ENCODE measurements at places on chromosomes 3 and 15. TPM values are rescaled to one million over a fixed set of nuclear protein-coding genes. Genes with fewer than 3 reads are reported as not detected.

Gene SLC22A13
- 0.73 TPM for total RNA-seq

GRCh38 chr3:27633224-27633545 lies 88.9 kb downstream of the EOMES start:
- peak; percentile 46 for DNase-seq

GRCh38 chr15:100651253-100651652 lies 48.9 kb downstream of the ASB7 start:
- peak; percentile 16 for DNase-seq

- no peak for DNase-seq
Observed at GRCh38 chr15:68303134-68303533, 25.6 kb downstream of the FEM1B start.

GRCh38 chr15:92541291-92542200 lies 114.0 kb downstream of the FAM174B start:
- DNase-seq = no peak

Gene MESP2
- total RNA-seq = 1.3 TPM

GRCh38 chr3:69339760-69340159 lies 46.1 kb downstream of the FRMD4B start:
- no peak for DNase-seq

GRCh38 chr15:78018445-78018844 lies 59.1 kb downstream of the TBC1D2B start:
- DNase-seq = no peak

GRCh38 chr3:100076731-100077529 lies 37.4 kb downstream of the FILIP1L start:
- peak; percentile 6 for DNase-seq

- DNase-seq = peak; percentile 20
Observed at GRCh38 chr3:21620511-21621155, 130.4 kb downstream of the ZNF385D start.

Gene SAMD7
- not detected for total RNA-seq

Gene CPLX3
- not detected for total RNA-seq

GRCh38 chr3:19972054-19972453 lies 25.2 kb downstream of the RAB5A start:
- peak; percentile 95 for DNase-seq

DNA sequence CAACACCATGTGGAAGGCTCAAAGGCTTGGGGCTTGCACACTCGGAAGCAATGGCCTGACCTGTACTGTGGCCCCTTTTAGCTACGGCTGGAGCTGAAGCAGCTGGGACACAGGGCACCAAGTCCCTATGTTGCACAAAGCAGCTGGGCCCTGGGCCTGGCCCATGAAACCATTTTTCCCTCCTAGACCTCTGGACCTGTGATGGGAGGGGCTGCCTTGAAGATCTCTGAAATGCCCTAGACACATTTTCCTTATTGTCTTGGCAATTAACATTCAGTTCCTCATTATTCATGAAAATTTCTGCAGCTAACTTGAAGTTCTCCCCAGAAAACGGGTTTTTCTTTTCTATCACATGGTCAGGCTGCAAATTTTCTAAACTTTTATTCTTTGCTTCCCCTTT lies 85.6 kb upstream of the ALDH1A3 start:
- no peak for DNase-seq

Gene ACKR2
- total RNA-seq = 1.3 TPM

- no peak for DNase-seq
Observed at GRCh38 chr3:8867646-8868045, 95.6 kb downstream of the RAD18 start.

Gene RUBCN
- 24.5 TPM for total RNA-seq

Gene RAF1
- 130 TPM for total RNA-seq

DNA sequence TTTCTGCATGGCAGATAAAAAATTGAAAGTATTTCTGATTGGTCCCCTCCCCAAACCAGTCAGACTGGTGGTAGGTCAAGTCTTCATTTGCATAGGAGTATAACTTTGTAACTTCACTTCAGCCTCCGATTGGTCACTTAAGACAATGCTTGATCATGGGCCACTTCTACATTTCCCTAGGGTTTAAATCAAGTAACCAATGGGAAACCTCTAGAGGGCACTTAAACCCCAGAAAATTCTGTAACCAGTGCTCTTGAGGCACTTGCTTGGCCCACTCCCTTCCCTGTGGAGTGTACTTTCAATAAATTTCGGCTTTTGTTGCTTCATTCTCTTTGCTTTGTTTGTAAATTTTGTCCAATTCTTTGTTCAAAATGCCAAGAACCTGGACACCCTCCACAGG lies 225.5 kb downstream of the ARPP21 start:
- no peak for DNase-seq

DNA sequence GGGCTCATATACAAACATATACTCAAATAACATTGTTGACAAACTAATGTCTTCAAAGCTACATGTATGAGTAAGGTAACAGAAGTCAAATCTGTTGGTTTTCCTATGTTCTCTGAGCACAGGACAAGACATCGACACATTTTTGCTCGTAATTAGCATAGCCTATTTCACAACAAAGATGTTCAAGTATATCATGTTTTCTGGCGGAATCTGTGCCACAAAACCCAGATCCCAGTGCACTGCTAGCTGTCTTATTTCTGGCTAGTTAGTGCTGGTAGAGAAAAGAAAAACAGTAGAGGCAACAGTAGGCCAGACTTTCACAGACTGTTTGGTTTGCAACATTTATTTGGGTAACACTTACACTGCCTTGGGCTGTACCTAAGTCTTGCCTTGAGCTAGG lies 51.2 kb downstream of the RUBCN start:
- DNase-seq = no peak

Gene PLA2G4D
- total RNA-seq = 0.17 TPM

DNA sequence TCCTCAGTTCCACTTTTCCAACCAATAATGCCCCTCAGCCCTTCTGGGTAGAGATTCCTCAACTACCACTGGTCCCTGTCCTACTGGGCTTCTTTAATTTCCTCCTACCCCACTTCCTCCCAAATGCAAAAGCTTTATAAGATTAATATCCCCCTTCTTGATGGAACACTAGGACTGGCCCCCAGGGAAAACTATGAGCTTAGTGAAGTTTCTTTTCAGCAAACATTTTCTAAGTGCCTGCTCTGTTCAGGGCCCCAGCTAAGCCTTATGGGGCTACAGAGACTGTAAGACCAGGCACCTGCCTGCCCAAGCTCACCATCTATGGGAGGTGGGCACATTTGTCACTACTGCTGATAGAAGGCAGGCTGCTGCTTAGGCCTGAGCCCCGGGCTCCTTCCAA lies 79.4 kb downstream of the RPLP1 start:
- DNase-seq = no peak

GRCh38 chr3:94011233-94011711 lies 17.1 kb downstream of the STX19 start:
- DNase-seq = no peak

GRCh38 chr3:98563661-98564281 lies 29.6 kb downstream of the CPOX start:
- DNase-seq = peak; percentile 81

Gene CLRN1
- total RNA-seq = not detected

GRCh38 chr3:52851348-52851747 lies 16.5 kb upstream of the MUSTN1 start:
- DNase-seq = peak; percentile 51

Gene CEP152
- 7.5 TPM for total RNA-seq

DNA sequence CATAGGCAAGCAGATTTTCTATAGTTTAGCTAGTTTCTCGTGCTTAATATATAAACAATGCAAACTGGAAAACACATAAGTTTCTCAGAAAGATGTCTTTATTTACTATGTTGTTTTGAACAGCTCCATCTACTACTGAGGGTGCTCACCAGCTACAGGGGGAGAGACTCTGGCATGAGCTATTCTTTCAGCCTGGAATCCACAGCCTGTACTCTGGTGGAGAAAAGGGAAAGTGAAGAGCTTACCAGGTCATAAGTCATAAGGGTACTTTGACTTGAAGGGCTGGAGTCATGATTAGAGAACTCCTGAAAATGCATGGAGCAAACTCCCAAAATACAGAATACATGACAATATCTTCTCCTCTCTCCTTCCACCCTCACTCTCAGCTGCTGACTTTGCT lies 4.4 kb upstream of the AVEN start:
- no peak for DNase-seq

GRCh38 chr3:174477491-174477890 lies 381.6 kb upstream of the NAALADL2 start:
- DNase-seq = no peak

Gene APOD
- not detected for total RNA-seq

Gene SLC12A1
- total RNA-seq = not detected

Gene ACTL6A
- 105 TPM for total RNA-seq

DNA sequence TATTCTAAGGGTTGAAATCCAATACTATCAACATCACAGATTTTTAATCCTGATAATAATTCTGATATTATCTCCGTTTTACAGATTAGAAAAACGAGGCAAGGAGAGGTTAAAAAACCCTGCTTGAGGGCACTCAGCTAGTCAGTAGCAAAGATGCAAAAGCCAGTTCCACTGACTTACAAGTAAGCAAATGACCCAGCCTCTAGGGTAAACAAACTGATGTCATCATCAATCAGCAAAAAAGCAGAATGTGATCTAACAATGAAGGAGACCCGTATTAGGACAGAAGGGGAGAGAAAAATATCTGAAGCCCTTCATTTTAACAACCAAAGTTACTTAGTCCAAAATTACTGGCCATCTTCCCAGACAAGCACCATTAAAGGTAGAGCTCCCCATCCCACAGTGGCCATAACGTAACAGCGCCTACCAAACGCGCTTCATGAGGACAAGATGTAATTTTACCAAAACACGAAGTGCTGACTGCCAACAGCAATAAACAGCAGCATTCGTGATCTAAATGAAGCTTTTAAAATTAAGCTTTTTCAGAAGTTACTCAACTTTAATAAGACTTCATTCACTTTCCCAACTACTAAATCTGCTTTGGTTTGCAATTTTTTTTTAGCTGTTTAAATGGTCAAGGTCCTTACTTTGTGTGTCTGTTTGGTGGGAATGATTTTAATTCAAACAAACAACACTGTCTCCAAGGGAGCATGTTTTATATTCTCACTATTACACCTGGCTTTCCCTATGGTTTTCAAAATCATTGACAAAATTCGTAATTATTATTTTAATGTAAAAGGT lies 176.6 kb downstream of the OSBPL10 start:
- DNase-seq = peak; percentile 32

DNA sequence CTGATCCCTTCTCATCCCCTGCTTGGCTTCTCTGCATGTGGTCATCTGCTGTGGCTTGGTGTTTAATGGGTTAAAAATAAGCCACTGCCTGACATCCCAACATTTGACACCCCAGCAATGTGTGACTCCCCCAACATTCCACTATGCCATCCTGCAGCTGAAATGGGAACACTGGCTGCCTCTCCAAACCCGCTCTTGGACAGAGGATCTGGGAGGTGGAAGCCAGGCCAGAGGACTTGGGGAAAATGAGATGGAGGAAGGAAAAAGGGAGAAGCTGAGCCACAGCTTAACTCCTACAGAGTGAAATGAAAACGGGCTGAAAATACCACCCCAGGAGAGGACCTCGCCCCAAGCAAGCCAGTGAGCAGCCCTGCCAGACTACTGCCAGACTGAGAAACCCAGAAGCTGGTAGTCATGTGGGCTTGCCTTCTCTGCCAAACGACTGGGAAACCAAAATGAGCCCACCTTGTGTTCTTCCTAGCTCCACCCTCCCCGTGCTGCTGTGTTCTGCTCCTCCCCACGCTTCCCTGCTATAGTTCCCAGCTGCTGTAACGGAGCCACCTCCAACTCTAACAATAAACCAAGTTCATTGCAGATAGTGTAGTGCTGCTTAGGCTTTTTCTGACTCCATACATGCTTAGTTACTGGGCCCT lies 13.7 kb downstream of the MAP1A start:
- no peak for DNase-seq

- peak; percentile 8 for DNase-seq
Observed at GRCh38 chr3:42914771-42915515, 9.0 kb downstream of the ZNF662 start.

GRCh38 chr3:126704494-126705214 lies 614 bp downstream of the CHCHD6 start:
- no peak for DNase-seq

GRCh38 chr15:57505949-57506391 lies 85.7 kb upstream of the MYZAP start:
- peak; percentile 95 for DNase-seq

- peak; percentile 47 for DNase-seq
Observed at GRCh38 chr3:80492162-80492561, 724.4 kb upstream of the ROBO1 start.

DNA sequence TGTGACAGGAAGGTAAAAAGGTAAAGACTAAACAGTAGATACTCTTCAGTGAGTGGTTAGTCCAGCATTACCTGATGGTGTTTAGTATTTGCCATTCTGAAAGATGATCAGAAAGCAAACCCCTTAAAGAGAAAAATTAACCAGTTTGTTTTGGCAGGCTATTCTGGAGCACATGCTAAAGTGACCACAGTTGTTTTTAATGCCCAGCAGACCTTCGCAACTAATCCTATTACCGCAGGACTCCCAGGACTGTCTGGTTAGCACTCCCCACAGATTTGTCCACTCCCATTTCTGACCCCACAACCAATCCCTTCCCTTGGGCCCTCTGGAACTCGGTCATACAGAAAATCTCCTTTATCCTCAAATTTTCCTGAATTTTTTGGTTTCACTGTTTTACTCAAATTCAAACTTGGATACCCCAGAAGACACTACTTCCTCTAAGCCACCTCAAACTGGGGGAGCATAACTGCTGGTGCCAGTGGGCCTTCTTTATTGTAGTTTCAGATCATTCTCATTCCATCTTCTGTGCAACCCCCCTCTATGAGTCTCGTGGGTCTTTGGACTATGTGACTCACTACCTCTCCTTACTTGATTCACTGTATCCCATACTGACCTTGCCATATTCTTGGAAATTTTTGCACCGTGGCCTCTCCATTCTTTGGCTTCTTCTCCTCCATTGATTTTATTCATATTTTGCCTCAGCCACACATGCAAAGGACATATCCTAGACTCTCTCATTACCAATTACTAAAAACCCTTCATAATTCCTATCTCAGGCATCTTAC lies 104.4 kb downstream of the RBMS3 start:
- DNase-seq = no peak

Gene SLC9A9
- total RNA-seq = not detected

GRCh38 chr3:155093261-155093660 lies 13.1 kb downstream of the MME start:
- DNase-seq = no peak

Gene SELENOK
- 55.3 TPM for total RNA-seq
